Caco-2 (cell line): ENCODE measurements at places on chromosomes 11 and 22. TPM values are rescaled to one million over a fixed set of nuclear protein-coding genes. Genes with fewer than 3 reads are reported as not detected.

Gene PARVG
- total RNA-seq: not detected in 2 replicates

Gene FREY1
- 1.2 and 1.3 TPM in 2 replicates for total RNA-seq

Gene LRRC56
- total RNA-seq: 4.3 and 4.4 TPM in 2 replicates

Gene OR2AG2
- total RNA-seq: not detected in 2 replicates

Gene RASSF10
- total RNA-seq: 0.91 and 1.3 TPM in 2 replicates

Gene PUS3
- 19.9 and 22.4 TPM in 2 replicates for total RNA-seq

Gene TBX10
- not detected in 2 replicates for total RNA-seq

Gene FOLR1
- 65.9 and 93.4 TPM in 2 replicates for total RNA-seq

DNA sequence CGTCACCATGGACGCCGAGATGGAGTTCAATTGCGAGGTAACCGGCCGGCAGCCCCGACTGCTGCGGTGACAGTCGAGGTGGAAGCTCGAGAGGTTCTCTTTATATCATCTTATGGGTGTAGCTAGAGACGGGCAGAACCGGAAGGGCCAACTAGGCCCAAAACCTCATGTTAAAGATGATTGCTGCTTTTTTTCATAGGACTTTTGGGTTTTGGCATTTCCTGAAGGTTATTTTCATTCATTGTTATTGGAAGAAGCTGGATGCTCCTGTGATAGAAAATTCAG, 585 bp downstream of the NF2 start:
- no peak for DNase-seq

GRCh38 chr11:134742224-134742612, 330.2 kb upstream of the B3GAT1 start:
- DNase-seq: peak; percentile 51

DNA sequence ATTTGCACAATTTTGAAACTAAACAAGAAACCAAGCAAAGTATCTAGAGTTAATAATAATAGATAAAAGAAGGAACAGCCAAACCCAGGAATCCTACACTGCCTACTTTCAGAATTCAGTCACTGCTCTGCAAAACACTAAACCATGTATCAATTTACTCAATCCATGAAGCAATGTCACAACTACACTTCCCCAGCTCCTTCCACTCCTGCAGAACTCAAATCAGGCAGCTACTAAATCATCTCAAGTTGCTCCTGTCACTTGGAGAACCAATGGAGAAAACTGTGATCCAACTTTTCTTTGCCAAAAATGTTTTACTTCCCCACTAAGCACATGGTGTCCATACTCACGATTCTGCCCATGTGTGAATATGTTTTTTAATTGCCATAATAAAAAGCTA, 24.9 kb upstream of the C11orf58 start:
- no peak for DNase-seq

DNA sequence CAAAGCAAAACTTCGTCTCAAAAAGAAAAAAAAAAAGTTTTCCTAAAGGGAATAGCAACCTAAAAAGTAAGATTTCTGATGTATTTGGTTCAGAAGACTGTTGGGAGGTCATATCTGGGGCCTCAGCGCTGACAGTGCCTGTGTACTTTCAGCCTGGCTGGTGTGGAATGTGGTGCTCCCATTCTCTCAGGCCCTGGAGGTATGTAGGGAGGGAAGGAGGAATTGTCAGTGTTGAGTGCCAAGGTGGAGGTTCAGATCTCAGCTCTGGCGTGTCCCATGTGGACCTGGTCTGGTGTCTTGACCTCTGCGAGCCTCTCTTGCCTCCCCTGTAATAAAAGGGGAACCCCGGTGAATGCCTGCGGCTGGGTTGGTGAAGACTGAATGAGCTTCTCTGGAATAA, 22.4 kb downstream of the PRR5 start:
- no peak for DNase-seq

- DNase-seq: no peak
These were observed 49.6 kb upstream of the SLC35C1 start for GRCh38 chr11:45755281-45755859.

- no peak for DNase-seq
These were observed 44.2 kb downstream of the PPFIA1 start for GRCh38 chr11:70314730-70315129.

GRCh38 chr11:56967726-56968125, 21.0 kb upstream of the OR5AK2 start:
- no peak for DNase-seq

GRCh38 chr11:9567401-9567800, 6.1 kb upstream of the WEE1 start:
- no peak for DNase-seq

DNA sequence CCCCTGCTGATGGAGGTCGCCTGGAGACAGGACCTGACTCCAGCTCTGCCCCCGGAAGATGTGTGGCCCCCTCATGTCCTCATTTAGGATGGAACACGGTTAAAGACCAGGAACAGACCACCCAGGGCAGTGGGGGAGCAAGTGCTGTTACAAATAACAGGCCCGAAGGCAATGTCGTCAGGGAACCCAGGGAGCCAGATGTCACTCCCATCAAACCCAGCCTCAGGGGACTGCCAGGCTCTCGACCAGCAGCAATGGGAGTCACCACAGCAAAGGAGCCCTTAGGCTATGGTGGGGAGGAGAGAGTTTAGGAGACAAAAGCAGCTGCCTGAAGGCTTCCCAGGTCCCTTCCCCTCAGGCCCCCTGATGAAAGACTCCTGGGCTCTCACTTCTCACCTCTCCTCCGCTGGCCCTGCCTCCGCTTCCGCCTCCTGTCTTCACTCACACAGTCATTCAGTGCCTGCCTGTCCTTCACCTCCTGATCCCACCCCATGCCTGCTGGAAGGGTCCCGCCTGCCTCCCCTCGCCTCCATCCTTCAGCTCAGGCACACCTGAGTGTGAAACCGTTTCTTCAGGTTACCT, 4.4 kb downstream of the RPS19BP1 start:
- peak; percentile 21 for DNase-seq

DNA sequence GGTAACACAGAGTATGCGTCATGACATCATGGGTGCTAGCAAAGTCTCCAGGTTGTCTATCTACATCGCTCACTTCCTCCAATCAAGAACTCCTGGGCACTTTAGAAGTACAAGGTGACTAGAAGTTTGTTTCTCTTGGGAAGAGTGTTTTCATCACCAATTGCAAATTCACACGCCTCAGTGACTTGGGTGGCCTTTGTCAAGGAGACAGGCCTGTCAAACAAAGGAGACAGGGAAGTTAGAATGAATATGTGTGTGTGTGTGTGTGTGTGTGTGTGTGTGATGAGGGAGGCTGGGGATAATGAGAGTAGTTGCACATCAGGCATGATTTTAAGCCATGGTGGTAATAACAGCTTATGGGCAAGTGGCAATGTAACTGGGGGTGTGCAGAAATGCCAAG, 953.2 kb downstream of the OPCML start:
- no peak for DNase-seq

DNA sequence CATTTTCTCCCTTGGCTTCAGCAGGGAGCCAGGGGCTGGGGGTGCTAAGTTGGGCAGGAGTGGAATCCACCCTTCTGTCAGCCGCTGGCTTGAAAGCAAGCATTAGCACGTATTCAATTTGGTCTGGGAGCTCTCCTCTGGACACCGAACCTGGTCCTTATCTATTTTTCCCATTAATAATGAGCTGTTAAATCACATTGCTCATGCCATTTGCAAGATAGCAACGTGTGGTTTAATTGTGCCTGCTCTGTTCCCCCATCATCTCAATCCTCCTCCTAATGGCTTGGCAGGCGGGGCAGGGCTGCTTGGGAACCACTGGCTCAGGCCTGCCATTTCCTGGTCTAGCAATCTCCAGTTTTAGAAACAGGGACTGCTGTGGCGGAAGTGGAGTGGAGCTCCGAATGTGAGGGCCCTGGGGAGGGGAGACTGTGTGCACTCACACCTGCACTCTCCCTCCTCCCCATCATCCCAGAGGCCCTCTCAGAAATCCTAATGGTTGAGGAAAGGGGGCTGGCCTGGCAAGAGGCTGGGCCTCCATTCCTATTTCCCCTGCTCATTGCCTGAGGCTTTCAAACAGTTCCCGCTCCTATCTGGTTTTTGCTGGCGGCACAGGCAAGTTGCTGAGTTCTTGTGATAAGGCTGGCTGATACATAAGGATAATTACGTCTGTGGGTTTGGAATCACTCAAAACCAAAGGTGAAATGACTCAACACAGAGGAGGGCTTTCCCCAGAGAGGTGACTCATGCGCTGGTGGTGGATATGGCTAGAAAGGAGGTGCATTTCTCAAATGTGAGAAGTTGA, 201.2 kb upstream of the E2F8 start:
- peak; percentile 67 for DNase-seq

GRCh38 chr11:119371067-119371601, 10.4 kb downstream of the USP2 start:
- no peak for DNase-seq

GRCh38 chr11:128290106-128290840, 297.1 kb downstream of the ETS1 start:
- DNase-seq: no peak

DNA sequence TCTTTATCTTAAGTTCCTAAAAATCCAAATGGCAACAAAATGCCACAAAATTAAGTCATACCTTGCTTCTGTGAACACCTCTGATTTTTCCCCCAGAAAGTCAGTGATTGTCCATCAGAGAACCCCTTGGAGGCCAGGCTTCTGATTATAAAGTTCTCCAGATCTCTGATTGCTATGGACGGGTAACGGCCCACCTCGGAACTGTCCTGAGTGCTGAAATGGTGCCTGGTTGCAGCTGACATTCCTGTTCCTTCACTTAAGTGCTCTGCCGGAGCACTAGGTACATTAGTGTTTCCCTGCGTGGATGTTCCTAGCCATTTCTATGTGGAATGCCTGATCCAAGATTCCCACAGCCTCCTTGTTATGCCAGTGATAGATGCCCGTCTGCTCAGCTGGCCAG, 85.0 kb downstream of the CHST1 start:
- DNase-seq: no peak
